ENCODE measurements at places on chromosomes 12 and 14.

DNA sequence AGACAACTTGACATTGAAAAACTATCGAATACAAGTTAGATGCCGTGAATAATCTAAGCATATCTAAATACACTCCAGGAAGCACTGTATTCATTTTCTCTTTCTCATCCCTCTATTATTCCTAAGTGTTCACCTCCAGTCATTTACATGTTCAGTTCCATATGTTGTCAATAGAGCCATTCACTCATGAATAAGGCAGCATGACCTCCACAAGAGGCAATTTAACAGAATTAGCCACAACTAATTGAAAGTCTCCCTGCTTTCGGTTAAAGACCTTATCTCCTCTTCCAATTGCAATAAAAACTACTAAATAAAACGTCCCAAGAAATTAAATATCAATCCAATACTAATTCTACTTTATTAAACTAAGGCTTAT is 1.8 kb downstream of the LRIG3 start:
- DNase-seq = no peak

DNA sequence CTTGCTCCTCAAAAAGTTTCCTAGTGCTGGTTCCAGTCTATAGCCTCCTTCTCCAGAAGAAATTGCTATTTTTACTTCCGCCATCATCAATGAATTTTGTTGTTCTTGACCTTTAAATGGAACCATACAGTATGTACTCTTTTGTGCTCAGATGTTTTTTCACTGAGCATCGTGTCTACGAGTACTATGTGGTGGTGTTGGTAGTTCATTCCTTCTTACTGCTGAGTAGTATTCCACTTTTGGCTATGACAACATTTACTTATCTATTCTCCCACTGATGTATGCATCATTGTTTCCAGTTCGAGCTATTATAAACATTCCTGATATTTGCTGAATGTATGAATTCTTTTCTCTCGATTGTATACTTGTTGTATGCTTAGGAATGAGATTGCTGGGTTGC is 28.6 kb downstream of the SLC2A14 start:
- DNase-seq = no peak

GRCh38 chr12:62698701-62699101 is 232.1 kb downstream of the MON2 start:
- peak; percentile 72 for DNase-seq

DNA sequence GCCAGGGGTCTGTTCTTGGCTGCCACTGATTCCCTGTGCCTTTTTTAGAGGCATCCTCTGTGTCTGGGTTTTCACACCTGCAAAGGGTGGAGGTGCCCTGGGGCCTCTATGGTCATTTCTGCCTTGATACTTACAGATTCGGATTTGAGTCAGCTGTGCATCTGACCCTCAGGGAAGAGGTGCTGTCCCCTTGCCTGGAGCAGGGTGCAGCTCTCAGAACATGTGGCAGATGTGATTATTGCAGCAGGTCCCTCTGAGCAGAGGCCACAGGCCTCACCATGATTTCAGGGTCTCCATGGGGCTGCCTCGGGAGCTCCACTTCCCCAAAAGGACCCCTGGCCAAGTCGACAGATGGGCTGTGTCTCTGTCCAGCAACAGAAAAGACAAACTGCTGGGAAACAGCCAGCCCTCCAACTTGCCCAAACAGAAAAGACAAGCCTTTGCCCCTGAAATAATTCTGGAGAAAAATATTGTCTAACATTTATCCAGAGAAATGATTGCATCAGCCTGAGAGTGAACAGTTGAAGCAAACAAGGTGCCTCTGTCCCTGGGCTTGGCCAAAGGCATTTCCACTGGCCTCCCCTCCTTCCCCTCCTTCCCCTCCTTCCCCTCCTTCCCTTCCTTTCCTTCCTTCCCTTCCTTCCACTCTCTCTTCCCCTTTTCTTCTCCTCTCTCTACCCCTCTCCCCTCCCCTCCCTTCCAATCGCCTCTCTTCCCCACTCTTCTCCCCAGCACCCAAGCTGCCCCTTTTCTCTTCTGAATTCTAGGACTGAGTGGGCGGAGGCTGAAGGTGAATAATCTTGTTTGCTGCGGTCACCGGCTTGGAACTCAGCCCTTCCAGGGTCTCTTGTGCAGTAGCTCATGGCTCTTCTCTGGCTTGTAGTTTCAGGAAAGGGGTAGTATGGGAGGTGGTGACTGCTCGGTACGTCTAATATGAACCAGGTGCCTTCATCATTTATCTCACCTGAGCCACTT is 676 bp downstream of the SERPINA3 start:
- peak; percentile 8 for DNase-seq

- no peak for DNase-seq
Measured at GRCh38 chr12:3694673-3695072, 58.2 kb downstream of the CRACR2A start.

Data from AG10803 (cell line).